A549 treated with AZD2906 at 1 μM for 4 hours (cell line): ENCODE measurements at places on chromosomes 6 and 20. TPM values are rescaled to one million over a fixed set of nuclear protein-coding genes. Genes with fewer than 3 reads are reported as not detected.

Gene MUCL3
- total RNA-seq: 0.09 to 0.17 TPM (median 0.10 TPM) in 5 replicates

Gene LCA5
- 0.32 to 0.93 TPM (median 0.52 TPM) in 5 replicates for total RNA-seq

Gene CDH26
- total RNA-seq: 0.05 to 0.20 TPM (median 0.12 TPM) in 4 of 5 replicates, not detected in the other

Gene PDE10A
- total RNA-seq: 22.6 to 25.5 TPM (median 24.0 TPM) in 5 replicates

Gene LAMA2
- 0.52 to 0.70 TPM (median 0.59 TPM) in 5 replicates for total RNA-seq

Gene MOG
- not detected in 5 replicates for total RNA-seq

Gene BPIFA1
- total RNA-seq: not detected in 5 replicates

Gene PGBD1
- total RNA-seq: 4.1 to 5.4 TPM (median 4.7 TPM) in 5 replicates

Gene LAMA4
- 0.71 to 1.3 TPM (median 1.1 TPM) in 5 replicates for total RNA-seq

Gene MAS1
- 0.01 TPM in 1 of 5 replicates, not detected in the others for total RNA-seq

Gene NOTCH4
- total RNA-seq: 0.60 to 0.95 TPM (median 0.81 TPM) in 5 replicates

Gene ARG1
- not detected in 5 replicates for total RNA-seq

Gene TREM2
- total RNA-seq: 0.07 TPM in 1 of 5 replicates, not detected in the others

Gene PKIB
- 0.53 to 0.94 TPM (median 0.63 TPM) in 5 replicates for total RNA-seq

Gene TPX2
- total RNA-seq: 95.0 to 121 TPM (median 100 TPM) in 5 replicates

Gene ZSCAN16
- total RNA-seq: 3.6 to 4.7 TPM (median 4.0 TPM) in 5 replicates

Gene TSPO2
- total RNA-seq: 0.09 TPM in 1 of 5 replicates, not detected in the others

Gene HEY2
- total RNA-seq: 0.03 to 0.10 TPM (median 0.05 TPM) in 4 of 5 replicates, not detected in the other
